ENCODE measurements at places on chromosomes 7 and 10.
A peak's percentile ranks its signal among the peaks of the same experiment; 100 is the strongest.

DNA sequence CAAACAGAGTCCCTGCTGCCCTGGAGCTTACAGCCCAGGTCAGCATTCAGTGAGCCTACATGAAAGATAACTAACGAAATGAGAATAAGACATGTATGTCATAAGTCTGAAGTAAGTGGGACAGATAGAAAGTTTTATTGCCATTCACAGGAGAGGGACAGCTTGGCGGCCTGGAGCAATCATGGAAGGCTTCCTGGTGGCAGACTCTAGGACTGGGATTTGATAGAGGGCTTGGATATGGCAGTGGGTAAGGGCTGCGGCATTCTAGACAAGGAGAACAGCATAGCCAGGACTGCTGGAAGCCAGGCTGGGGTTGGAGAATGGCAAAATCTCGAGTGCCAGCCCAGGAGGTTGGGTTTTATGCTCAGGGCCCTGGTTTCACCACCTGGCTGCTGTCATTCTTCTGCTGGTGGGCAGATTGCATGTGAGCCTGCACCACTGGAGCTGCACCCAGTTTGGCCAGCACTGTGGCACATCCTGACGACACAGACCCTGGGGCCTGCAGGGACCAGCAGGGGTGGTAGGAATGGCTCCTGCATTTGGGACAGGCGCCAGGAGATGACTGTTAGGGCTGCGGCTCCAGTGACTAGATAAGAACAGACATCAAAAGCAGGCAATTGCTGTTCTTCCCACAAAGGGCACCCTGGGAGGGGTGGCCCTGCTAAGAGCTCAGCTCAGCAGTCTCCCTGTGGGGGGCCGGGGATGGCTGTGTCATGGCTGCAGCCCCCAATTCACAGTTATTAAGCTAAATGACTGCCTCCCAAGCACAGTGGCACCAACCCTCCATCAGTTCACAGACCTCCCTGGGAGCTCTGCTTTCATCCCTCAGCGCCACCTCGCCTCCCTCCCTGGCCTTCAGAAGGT is 161.1 kb downstream of the RPS24 start:
- DNase-seq: no peak

GRCh38 chr7:91949221-91950009 is 8.8 kb downstream of the AKAP9 start:
- no peak for DNase-seq

- DNase-seq: no peak
Observed at GRCh38 chr10:86802473-86803108, 46.2 kb downstream of the BMPR1A start.

GRCh38 chr10:76089556-76090180 is 658.2 kb downstream of the LRMDA start:
- no peak for DNase-seq

- no peak for DNase-seq
Observed at GRCh38 chr7:90931986-90932916, 332.0 kb upstream of the FZD1 start.

- no peak for DNase-seq
Observed at GRCh38 chr7:83824214-83824613, 175.3 kb upstream of the SEMA3E start.

- DNase-seq: no peak
Observed at GRCh38 chr10:121914661-121915060, 13.2 kb downstream of the ATE1 start.

DNA sequence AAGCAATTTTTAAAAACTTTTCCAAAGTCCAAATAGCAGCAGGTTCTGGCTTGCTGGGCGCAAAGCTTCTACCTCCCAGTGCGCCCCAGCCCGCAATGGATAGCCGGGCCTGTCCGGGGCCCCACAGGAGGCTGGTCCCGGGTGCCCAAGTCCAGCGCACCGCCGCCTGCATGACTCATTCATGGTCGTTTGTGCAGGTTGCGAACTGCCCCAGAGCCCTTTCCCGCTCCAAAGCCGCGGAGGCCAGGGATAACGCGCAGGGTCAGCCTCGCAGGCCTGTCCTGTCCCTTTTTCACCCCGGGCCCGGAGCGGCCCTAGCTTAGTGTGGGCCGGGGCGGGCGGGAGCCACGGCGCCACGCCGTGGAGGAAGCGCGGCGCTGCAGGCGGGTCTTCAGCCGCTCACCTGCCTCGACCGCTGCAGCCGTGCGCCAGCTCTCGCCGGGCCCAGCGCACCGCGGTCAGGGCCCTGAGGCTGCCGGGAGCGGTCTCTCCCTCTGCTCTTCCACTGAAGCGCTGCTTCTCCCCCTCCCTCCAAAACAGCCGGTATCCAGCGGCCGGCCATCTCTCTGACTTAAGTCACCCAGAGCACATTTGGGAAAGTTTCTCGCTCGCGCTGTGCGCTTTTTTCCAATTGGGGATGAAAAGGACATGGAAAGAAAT is 1.7 kb upstream of the EGR2 start:
- peak; percentile 75 for DNase-seq

DNA sequence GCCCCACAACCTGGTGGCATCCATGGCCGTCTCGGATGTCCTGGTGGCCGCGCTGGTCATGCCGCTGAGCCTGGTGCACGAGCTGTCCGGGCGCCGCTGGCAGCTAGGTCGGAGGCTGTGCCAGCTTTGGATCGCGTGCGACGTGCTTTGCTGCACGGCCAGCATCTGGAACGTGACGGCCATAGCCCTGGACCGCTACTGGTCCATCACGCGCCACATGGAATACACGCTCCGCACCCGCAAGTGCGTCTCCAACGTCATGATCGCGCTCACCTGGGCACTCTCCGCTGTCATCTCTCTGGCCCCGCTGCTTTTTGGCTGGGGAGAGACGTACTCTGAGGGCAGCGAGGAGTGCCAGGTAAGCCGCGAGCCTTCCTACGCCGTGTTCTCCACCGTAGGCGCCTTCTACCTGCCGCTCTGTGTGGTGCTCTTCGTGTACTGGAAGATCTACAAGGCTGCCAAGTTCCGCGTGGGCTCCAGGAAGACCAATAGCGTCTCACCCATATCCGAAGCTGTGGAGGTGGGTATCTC is 1.1 kb downstream of the HTR5A start:
- DNase-seq: no peak

GRCh38 chr7:28135760-28136159 is 44.8 kb downstream of the JAZF1 start:
- DNase-seq: no peak

DNA sequence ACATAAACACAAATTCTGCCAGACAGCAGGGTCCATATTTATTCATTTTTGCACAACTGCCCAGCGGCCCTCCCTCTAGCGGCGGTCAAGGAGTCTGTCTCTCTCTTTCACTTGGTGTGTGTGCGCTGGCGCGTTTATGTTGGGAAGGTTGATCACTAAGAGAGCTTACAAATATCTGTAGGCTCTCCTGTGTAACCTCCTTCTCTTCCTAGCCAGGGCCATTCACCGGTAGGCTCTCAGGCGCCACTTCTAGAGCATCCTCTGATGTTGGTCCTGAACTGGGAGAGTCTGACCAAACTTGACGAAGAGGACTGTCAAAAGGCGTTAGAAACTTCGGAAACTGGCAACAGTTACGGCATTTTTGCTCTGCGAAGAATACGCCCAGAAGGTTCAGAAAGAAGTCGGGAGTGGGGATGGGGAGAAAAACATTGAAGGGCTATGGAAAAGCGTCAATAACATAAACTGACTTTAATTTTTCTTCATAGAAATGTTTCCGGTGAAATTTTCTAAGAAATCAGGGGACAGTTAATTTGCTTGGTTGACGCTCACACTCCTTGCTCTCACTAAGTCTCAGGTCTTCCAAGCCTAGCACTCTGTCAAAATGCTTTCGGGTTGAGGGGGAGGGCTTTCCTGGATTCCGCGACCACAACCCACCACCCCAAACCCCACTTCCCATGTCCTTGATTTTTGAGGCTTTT is 731.1 kb downstream of the ZWINT start:
- DNase-seq: no peak

- no peak for DNase-seq
Observed at GRCh38 chr7:52261057-52261456, 774.4 kb upstream of the POM121L12 start.

DNA sequence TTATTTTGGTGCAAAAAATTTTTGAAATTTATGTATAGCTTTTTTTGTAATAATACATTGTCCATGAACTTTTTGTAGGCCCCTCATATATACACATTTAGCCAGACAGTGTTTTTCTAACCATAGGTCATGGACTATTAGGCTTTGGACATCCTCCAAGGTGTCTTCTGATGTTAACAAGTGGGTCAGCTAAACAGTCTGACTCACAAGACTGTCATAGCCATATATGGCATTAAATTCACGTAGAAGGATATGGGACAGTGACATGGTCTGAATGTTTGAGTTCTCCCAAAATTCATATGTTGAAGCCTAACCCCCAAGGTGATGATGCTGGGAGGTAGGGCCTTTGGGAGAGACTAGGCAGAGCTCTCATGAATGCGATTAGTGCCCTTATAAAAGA is 14.0 kb upstream of the NUB1 start:
- no peak for DNase-seq

- no peak for DNase-seq
Observed at GRCh38 chr7:151012911-151013347, 11.4 kb downstream of the ATG9B start.

DNA sequence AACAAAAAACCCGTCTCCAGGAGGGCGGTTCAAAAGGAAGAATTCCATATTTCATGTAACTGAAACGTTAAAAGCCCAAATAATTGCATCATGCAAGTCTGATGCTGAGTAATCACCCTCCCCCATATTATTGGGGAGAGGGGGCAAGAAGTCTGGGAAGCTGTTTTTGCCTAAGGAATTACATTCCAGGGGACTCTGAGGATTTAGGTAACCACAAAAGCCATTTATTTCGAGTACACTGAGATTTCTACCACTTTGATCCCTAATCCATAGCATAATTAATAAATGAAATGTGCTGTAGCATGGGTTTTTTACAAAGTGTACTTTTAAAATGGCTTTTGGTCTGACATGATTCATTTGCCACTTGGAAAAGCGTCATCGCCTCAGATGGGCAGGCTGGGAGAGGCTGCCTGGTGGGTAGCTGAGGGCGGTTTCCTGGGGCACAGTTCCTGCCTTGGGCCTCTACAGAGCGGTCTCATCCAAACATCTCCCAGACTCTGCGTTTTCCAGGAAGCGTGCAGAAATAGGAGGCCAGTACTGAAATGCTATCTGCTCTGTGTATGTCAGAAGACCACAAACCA is 106.5 kb downstream of the TCF7L2 start:
- no peak for DNase-seq

DNA sequence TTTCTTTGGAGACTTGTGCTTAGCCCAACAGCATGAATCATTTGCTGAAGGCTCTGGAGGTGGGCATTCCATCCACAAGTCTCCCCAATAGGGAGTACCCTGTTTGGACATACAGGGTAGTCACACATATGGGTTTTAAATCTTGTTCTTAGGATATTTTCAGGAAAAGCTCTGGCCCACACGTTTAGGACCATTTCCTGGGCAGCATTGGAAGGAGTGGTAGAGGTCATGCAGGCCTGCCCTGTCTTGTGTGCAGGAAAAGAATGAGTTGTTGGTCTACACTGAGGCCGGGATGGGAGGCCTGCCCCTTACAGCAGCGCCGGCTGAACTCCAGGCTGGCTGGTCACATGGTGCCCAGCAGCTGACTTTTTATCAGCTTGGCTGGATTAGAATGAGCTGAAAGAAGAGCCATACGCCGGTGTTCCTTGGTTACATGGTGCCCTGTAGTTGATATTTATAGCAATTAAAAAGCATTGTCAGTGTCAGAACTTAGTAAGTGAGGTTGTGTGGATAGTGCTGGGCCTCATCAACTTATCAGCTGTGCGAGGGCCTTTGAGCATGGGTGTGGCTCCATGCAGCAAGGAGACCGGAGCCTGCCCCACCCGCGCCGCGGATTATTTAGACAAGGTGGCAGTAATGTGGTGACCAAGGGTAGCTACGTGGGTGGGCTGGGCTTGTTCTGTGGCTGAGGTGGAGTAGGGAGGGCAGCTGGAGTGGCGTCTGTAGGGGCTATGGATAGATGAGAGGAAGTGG is 28.6 kb downstream of the OGDH start:
- peak; percentile 51 for DNase-seq

DNA sequence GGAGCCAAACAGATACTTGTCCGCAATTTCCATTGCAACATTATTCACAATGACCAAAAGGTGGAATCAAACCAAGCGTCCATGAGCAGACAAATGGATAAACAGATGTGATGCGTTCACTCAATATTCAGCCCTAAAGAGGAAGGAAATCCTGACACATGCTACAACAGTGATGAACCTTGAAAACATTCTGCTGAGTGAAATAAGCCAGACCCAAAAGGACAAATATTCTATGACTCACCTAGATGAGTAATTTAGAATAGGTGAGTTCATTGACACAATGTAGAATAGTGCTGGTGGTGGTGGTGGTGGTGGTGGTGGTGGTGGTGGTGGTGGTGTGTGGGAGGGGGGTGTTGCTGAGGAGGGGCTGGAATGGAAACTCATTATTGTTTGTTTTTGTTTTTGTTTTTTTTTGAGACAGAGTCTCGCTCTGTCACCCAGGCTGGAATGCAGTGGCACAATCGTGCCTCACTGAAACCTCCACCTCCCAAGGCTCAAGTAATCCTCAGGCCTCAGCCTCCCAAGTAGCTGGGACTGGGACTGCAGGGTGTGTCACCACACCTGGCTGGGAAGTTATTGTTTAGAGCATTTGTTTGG is 28.6 kb downstream of the SMKR1 start:
- DNase-seq: no peak

DNA sequence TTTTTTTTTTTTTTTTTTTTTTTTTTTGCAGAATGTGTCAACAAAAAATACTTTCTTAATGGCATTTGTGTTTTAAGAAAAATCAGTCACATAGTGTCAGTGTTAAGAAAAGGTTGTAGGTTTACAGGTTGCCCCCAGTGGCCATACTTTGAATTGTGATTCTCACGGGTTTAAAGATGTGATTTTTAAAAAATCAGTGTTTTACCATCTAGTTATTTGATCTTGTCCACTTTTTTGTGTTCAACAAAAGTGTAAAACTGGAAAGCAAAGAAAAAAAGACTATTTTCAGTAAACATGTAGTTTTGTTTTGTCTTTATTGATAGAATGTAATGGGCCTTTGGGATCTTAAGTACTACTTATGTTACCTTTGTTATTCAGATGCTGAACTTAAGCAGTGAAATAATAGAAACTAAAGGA is 25.7 kb downstream of the SUV39H2 start:
- DNase-seq: no peak

DNA sequence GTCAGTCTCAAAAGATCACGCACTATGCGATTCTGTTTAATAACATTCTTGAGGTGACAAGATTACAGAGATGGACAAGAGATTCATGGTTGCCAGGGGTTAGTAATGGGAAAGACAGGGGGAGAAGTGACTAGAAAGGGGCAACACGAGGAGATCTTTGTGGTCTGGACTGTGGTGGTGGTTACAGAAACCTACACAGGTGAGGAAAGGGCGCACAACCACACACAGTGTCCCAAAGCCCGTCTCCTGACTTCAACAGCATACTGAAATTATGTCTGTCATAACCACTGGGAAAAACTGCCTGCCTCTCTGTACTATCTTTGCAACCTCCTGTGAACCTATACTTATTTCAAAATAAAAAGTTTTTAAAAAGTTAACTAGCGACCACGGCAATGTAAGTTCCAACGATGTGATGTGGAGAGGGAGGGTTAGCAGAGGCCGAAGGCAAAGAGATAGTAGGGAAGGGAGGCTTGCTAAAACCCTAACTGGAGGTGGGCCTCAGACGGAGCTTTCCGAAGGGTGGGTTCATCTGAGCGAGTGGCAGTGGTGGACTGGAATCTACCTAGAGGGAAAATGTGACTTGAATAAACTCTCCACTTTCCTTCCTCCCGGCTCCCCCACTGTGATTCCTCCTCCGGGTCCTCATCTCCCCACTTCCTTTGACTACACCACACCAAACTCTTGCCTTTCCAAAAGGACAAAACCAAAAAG is 43.7 kb downstream of the GNA12 start:
- DNase-seq: no peak

Measured in CD4-positive, alpha-beta T cell treated with Interleukin-15 for 1 hour (primary cell).